ENCODE measurements at places on chromosomes 7 and 10.

DNA sequence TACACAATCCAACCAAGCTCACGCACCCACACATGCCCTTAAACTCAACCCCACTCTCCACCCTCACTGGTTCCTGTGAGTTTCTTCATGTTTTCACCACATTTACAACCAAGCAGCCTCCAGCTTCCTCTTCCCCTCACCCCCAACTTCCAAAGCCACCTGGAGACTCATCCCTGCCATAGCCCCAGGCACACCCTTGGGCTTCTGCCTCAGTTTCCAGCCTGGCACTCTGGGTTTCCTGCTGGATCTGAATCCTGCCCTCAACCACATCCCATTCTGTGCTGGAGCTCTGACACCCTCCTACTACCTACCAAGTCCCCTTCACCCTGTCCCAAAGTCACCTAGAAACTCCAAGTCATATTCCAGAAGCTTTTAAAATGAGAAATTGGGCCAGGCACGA is 29.4 kb downstream of the CCDC3 start:
- no peak for DNase-seq

DNA sequence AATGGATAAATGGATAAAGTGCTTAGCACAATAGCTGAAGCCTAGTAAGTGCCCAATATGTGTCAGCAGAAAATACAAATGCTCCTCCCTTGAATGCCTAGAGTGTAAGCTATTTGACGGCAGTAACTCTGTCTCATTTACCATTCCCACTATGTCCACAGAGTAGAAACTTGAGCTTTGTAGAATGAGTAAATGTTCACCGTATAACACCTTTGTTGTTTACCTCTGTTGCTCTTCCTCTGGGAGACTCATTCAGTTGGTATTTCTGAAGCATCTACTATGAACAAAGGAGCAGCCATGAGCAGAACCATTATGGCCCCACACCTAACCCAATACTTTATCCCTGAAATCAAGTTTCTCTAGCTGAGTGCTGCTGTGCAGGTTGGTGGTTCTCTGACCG is 8.4 kb upstream of the SLC16A12 start:
- DNase-seq, result no peak

- no peak for DNase-seq
Observed at GRCh38 chr7:64997927-64998391, 7.1 kb upstream of the ZNF117 start.

- DNase-seq, result no peak
Observed at GRCh38 chr7:36533717-36534116, 144.1 kb downstream of the ANLN start.

DNA sequence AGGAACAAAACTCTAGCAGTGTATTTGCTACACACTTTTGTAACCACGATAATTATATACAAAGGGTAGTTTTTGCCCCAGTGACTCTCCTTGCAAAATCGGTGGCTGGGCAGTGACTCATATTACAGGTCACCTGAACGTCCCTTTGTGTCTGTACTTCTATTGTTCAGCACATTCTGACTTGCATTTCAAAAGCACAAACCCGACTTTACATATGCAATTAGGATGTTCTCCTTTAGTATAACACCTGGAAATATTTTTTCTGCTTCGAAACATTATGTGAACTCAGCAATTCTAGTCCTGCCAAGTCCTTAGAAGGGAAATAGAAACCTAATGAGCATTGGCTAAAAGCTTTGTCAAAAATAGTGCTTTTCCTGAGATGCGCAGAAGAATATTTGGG is 6.0 kb downstream of the PRR15 start:
- DNase-seq, result no peak

- DNase-seq, result no peak
Observed at GRCh38 chr10:122468307-122468925, 7.1 kb downstream of the HTRA1 start.

All from stimulated activated CD8-positive, alpha-beta memory T cell treated with anti-CD3 and anti-CD28 coated beads, Interleukin-12 subunit alpha, Interleukin-12 subunit beta, amount 100 ng/mL, for 4 hours (primary cell).